Mucosa of gallbladder (tissue), 1 donor: ENCODE measurements at places on chromosomes 3 and 15. TPM values are rescaled to one million over a fixed set of nuclear protein-coding genes. Genes with fewer than 3 reads are reported as not detected.

- DNase-seq: no peak
Observed at GRCh38 chr15:72156928-72157327, 38.7 kb downstream of the SENP8 start.

GRCh38 chr15:91651251-91651650, 202.3 kb upstream of the SLCO3A1 start:
- no peak for DNase-seq

Gene DLEC1
- 4.7 TPM for total RNA-seq

DNA sequence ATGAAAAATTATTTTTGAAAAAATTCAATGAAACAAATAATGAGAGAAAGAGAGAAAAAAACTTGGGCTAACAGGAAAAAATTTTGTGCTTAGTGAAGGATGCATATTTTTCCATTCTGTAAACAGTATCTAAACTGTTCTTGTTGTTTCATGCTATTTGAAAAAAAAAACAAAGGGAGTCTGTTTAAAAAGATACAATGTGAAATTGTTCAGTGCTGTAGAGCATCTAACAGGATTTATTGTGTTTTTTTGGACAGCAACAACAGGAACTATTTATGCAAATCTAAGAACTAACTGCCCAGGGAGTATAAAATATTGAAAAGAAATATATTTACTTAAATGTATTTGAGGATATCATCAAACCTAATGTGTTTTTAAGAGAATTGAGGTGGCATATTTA, 55.1 kb downstream of the PEX5L start:
- no peak for DNase-seq

GRCh38 chr3:49649576-49649975, 24.6 kb upstream of the APEH start:
- no peak for DNase-seq

DNA sequence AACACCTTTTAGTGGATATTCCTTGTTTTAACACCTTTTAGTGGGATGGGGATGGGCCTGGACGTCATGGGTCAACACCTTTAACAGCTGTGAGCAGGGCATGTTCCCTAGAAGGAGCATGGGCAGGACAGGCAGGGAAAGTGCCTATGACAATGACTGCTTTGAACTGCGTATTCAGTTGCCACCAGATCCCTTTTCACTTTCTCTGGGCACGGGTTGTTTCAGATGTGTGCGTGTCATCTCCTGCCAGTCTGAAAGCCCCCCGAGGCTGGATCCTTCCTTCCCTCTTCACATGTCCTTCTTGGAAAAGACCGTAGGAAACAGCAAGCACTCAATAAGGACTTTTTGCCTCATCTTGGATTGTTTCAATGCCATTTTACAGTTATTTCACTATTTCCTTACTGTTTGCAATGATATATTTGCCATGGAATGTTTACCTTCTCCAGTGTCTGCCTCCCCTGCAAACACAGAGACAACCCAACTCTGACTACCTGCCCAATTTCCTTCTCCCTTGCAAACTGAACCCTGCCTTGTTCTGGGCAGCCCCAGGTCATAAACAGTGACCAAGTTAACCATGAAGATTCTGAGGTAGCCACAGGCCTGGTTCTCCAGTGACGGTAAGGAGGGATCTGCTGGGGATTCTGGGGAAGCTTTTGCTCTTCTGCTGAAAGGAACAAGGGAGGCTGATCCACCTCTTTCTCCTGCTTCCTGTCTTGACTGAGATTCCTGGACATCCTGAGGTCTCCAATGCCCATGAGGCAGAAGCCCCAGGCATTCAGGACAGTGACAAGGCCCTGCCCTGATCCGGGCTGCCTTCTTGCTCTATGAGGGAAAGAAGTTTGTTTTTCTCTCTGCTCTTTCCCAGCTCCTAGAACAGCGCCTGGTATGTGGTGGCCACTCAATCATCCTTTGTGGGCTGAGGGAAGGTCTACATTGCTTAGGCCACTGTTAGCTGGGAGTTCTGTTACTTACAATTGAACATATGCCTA, 51.8 kb downstream of the NOX5 start:
- DNase-seq: no peak
